H1 (cell line): ENCODE measurements at places on chromosomes 5 and 9.
A peak's percentile ranks its signal among the peaks of the same experiment; 100 is the strongest.

GRCh38 chr5:127040796-127041520 is 10.6 kb upstream of the MARCHF3 start:
- no peak for DNase-seq

- no peak for DNase-seq
Observed at GRCh38 chr9:99822109-99822805, 572 bp downstream of the NR4A3 start.

DNA sequence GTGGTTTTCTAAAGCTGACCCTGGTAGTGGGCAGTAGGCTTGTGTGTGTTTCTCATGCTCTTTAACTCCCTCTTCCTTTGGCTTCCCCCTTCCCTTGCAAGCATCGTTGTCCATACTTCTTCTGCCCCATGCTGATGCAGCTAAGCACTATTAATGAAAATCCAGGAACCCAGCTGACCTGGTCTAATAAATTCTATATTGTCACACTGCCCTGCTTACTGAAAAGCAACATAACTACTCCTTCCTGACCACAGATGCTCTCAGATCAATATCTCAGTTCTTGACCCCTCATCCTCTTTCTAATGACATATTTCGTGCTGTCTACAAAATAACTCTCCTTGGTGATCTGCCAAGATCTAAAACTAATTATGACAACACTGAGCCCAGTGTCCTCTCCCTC is 405.5 kb downstream of the EFNA5 start:
- no peak for DNase-seq

DNA sequence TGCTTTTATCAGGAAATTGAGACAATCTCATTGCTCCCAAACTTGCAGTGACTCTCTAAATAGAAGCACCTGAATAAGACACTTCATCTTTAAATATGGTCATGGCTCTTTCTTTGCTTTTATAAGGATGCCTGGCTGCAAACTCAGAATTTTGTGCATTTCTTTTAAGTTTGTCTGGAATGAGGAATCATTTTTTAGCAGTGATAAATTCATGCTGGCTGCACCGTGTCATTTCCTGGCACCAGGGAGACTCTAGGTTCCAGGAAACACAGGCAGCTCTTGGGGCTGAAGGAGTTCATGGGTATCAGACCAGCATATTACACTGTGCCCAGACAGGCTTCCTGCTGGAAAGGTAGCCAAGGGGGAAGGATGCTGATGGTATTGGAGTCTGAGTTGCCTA is 109.9 kb downstream of the NUDT12 start:
- no peak for DNase-seq

GRCh38 chr5:141559461-141559860 is 59.3 kb downstream of the DIAPH1 start:
- DNase-seq = no peak

- DNase-seq = no peak
Observed at GRCh38 chr9:68685213-68685612, 19.8 kb upstream of the PIP5K1B start.

GRCh38 chr5:56561455-56561854 is 253.9 kb upstream of the MAP3K1 start:
- no peak for DNase-seq

- DNase-seq = no peak
Observed at GRCh38 chr9:117395151-117395650, 19.7 kb downstream of the ASTN2 start.

DNA sequence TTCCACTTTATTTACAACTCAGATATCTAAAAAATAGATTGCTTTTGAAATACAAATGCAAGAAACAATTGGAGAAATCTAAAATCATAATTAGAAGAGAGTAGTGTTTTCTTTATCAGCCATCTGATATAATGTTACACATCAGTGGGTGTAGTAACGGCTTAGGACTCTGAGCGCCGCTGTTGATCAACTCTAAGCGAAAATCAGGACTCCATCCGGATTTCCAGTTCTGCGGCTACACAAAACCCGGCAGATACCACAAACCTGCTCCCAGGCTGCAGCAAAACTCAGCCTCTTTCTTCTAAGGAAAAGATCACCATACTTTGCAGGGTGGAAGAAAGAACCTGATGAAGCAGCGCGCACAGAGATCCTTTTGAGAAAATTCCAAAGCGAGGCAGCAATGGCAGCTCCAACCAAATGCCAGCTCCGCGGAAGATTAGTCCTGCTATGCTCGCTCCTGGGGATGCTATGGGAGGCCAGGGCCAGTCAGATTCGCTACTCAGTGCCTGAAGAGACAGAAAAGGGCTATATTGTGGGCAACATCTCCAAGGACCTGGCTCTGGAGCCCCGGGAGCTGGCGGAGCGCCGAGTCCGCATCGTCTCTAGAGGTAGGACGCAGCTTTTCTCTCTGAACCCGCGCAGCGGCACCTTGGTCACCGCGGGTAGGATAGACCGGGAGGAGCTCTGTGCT is at the start of gene PCDHGA9:
PCDHGA9 (plus strand) TSS at position 226 of the 691 bp plus-strand sequence; CDS start at position 401, 175 bp downstream.
- no peak for DNase-seq

DNA sequence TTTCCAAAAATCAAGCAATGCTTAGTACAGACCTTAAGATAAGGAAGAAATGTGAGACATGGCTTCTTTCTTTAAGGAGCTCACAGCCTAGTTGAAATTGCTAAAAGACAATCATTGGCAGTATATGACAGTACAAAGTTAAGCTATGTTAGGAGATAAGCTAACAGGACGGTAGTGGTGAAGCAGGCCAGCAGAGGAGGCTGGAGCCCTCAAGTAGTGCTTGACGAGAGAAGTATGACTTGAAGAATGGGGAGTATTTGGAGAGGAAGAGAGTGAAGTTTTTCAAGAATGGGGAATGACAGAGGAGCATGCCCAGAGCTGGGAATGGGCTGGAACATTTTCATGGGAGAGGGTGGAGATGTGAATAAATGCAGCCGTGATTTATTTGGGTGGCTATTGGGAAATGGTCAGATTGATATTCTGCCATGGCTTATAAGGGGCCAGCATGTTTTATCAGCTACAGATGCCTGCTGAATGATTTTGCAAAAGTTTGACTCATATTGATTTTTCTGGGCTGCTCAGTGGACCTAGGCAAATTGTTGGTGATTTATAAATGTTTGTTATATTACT is 43.7 kb downstream of the LURAP1L start:
- DNase-seq = no peak

- no peak for DNase-seq
Observed at GRCh38 chr5:150510460-150511263, 2.7 kb downstream of the NDST1 start.

DNA sequence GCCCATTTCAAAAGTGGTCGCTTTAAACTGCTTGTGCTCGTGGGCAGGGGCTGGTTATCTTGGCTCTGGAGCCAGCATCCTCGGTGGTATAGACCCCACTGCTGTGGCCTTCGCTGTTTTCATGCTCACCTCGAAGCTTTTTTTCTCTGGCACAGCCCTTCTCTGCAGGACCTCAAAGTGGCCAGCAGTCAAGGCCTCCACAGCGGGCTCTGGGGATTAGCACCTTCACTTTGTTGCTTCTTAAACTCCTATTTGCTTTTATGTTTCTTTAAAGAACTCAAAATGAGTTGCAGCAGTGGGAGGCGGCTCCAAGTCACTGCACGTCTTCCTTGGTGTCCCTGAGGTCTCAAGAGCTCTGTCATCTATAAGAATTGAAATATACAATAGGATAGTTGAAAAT is 165.1 kb downstream of the CACNA1B start:
- DNase-seq = peak; percentile 23

GRCh38 chr9:38337706-38338264 is 54.7 kb upstream of the ALDH1B1 start:
- no peak for DNase-seq

GRCh38 chr9:87236546-87236945 is 261.1 kb upstream of the DAPK1 start:
- no peak for DNase-seq

DNA sequence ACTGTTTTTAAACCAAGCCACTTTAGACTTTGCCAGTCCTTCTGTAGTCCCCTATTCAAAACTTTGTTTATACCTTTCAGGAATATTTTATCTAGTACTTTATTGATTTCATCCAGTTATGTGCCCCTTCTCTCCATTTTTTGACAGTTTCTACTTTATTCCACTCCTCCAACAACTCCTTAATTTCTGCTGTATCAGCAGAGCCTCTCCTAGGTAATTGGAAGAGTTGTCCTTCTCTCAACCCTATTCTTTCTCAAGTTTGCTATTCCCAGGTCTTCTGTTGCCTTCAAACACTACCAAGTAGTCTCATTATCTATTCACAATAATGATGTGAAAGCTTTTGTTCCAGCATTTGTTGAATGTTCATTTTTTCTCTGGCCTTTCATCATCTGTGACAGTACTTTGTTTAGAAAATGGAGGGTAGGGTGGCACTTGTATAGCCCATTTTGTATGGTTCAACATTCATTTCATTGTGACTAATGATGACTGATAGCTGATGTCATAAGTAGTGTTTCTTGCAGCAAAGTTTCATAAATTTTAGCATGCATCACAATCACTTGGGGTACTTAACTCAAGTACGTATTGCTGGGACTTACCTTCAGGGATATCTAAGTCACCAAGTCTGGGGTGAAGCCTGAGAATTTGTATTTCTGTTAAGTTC is 204.4 kb upstream of the DMRT1 start:
- DNase-seq = no peak

- DNase-seq = peak; percentile 46
Observed at GRCh38 chr9:113619491-113620376, 156.2 kb downstream of the RGS3 start.

DNA sequence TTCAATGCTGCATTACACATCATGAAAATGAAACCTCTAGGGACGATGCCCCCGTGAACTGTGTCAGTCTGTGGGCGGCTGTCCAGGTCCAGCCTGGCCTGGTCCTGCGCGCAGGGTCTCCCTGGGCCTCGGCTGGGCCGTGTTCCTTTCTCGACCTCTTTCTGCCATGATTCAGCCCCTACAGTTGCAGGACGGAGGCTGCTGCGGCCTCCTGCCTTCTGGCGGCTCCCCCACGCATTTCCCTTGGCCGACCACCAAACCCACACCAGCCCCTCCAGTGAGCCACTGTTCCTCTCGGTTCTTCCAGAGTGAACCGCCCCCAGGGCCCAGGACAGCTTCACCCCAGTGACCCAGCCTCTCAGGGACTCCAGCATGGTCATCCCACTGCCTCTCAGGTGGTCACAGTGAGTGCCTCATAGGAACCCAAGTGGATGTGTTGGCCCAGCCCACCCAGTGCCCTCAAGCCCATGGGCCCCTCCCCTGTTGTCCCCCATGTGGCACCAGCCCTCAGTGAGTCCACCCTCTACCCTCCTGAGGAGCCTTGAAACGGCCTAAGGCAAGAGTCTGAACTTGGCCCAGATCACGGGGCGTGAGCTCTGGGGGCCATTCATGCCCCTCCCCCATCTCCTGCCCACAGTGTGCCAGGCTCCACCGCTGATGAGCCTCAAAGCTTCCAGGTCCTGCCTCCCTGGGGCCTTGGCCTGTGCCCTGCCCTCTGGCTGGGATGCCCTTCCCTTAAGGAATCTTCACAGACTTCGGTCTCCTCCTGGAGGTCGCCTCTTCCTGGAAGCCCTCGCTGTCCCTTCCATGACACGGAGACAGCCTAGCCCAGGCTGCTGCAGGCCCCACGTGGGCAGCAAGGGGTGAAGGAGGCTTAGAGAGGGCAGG is 10.0 kb upstream of the CLIC3 start:
- no peak for DNase-seq

- peak; percentile 9 for DNase-seq
Observed at GRCh38 chr5:168916266-168916665, 337.1 kb upstream of the PANK3 start.

DNA sequence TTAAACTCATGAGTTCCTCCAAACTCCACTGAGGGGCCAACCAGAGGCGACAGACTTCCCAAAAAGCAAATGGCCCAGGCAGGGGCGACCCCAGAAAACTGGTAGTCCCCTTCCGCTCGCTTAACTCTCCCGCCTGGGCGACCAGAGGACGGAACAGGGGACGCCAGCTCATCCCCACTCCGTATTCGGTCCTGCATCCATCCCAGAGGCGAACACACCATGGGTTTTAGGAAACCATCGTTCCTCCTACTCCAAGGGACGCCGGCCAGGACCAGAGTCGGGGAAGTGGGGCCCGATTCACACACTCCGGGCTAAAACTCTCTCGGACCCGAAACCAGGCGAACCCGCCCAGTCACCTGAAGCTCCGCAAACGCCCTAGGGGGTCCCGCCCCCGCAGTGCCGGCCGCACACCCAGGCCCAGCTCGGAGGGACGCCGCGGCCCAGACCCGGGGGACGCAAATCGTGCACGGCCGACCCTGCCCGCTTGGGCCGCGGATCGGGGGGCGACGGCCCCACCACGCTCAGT is 478 bp downstream of the TEX10 start:
- DNase-seq = no peak

DNA sequence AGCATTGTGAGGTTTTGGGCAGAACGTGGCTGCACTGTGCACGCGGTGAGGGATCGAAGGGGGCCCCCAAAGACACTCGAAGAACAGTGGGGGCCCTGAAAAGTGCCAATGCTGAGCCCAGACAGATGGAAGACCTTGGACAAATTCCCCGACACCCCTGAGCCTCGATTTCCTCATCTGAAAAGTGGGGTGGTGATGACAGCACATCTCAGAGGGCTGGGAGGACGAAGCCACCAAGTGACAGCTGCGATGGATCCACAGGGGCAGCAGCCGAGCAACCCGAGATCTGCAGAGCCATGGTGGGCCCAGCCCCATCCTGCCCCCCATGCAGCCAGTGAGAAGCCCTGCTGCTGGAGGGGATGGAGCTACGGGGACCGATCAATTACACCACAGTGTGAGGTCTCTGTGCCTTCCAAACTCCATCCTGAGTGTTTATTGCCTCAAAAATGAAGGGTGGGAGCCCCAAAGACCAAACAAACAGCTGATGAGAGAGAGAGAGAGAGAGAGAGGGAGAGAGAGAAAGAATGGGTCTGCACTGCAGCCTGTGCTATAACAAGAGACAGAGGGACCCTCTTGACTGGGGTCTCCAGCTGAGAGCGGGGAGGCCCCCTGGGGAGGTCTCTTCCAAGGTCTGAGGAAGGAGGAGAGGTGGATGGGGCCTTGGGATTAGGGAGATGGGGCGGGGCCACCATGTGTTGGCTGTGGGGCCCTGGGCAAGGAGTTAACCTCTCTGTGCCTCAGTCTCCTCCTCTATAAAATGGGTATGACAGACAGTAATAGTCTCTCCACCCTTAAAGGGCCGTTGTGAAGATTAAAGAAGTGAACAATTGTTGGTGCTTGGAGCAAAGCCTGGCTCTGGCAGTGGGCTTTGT is 134.4 kb upstream of the IER5L start:
- DNase-seq = no peak

DNA sequence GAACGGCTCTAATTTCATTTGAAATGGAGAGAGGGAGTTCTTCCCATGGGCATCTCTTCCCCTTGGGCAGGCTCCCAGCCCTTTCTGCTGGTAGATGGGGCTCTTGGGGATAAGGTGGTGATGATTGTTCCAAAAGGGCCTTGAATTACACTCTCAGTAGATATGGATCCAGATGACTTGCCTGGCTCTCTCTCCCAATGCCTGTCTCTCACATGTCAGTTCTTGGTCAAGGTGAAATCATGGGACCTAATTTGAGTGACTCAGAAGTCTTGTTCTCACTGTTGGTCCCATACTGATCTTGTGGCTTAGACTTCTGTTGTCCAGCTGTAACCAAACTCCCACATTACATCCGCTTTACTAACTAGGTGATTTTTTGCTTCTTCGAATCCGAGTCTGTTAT is 317.0 kb upstream of the RFX3 start:
- no peak for DNase-seq
